ENCODE measurements at places on chromosomes 12 and 14.

- no peak for DNase-seq
Observed at GRCh38 chr12:54304187-54304810, 3.5 kb upstream of the NFE2 start.

GRCh38 chr12:9372202-9372601 is 164.0 kb upstream of the PZP start:
- DNase-seq, result no peak

DNA sequence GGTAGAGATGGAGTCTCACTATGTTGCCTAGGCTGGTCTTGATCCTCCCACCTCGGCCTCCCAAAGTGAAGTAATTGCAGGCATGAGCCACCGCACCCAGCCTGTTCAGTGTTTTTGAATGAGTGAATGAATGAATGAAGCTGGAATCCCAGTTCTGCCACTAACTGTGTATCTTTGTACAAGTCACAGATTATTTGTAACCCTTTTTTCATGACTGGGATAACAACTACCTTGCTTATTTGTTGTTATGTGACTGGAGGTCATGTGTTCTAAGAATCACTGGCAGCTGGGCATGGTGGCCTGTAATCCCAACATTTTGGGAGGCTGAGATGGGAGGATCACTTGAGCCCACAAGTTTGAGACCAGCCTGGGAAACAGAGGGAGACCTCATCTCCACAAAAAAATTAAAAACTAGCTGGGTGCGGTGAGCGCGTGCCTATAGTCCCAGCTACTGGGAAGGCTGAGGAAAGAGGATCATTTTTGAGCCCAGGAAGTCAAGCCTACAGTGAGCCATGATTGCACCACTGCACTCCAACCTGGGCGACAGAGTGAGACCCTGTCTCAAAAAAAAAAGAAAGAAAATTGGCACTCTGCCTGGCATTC is 13.3 kb upstream of the NUMB start:
- DNase-seq, result no peak

DNA sequence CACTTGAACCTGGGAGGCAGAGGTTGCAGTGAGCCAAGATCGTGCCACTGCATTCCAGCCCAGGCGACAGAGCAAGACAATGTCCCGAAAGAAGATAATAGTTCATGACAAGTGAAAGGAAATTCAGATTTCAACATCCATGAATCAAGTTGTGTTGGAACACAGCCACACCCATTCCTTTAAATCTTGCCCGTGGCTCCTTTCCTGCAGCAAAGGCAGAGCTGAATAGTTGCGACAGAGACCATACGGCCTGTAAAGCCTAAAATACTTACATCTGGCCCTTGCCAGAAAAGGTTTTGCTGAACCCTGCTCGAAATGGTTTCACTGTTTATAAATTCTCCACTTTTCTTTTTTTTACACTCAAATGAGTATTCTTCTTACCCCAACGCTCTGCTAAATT is 17.7 kb upstream of the ITPK1 start:
- no peak for DNase-seq

DNA sequence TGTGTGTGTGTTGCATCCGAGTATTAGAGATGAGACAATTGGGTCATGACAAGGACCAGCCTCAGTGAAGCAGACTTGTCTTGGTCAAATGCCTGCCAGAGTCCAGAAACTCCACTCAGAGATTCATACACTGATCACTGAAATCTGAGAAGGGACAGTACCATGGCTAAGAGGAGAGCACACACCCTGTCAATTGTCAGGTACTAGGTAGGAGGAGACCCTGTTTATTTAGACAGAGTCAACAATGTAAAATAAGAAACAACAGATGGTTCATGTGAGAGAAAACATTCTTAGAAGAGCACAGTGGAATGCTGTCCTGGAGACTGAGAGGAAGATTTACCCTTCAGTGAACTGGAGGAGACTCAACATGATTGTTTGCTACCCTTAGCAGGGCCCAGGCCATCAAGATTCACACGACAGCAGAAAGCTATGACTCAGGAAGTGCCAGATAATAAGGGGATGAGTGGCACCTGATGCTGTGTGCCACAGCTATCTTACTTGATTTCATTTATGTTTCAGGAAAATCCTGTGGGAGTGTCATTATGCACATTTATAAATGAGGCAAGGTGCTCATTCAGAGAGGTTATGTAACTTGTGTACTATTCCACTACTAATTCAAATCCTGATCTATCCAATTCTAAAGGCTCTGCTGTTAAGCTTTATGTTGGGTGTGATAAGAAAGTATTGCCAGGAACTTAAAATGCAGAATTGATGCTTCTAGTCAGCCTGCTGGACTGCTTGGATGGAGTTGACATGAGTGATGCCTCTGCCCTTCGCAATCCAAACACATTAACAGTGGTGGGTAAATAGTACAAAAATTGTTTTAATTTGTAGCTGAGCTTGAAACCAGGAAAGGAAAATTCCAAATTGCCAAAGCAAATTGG is 136.6 kb upstream of the NEDD1 start:
- peak; percentile 9 for DNase-seq

DNA sequence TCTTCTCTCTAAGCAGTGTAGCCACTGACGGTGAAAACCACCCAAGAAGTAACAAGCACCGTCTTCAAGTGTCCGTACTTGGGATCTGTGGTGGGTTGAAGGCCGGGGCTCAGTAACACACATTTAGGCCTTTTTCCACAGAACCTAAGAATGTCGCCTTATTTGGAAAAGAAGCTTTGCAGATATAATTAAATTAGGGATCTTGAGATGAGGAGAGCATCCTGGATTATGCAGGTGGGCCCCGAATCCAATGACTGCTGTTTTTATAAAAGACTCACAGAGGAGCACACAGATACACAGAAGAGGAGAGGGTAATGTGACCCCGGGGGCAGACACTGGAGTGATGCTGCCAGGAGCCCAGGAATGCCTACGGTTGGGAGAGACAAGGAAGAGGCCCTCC is 46.3 kb downstream of the RIMBP2 start:
- DNase-seq, result no peak

DNA sequence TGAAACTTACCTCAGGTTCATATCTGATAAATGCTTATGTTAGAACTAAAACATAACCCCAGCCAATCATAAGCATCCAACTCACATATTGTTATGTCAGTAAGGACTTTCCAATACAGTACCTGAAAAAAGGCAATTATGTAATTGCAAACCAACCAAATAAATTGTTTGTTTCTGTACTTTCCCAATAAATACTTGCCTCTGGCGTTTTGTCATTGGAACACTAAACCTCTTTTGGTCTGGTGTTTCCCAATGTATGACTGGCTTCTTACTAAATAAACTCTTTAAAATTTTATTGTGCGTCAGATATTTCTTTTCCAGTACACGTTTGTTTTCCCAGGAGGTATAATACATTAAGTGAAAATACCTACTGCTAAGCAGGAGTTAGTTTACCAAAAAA is 6.7 kb upstream of the PTPRB start:
- no peak for DNase-seq

DNA sequence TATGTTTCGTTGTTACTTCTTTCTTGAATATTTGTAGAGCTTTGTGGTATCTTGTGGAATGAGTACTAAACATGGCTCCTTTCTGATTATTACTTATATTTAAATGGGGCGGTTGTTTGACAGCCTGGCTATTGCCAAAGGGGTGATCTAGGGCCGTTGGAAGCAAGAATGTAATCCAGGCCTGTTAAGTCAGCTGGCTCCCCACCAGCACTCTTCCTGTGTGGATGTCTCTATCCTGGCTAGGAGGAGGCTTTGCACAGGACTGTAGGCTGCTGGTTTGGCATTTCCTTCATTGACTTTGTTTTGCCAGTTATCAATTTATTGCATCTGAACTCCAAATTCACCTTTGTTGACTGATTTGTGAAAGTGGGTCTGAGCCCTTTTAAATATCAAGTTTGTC is 5.6 kb downstream of the FAM234B start:
- DNase-seq, result no peak

All from NCI-H526 (cell line).